Left lung (tissue), 14 donors: ENCODE measurements at places on chromosomes 3 and 15. TPM values are rescaled to one million over a fixed set of nuclear protein-coding genes. Genes with fewer than 3 reads are reported as not detected.

Gene GRM2
- 0.87 TPM for polyA plus RNA-seq

Gene KNG1
- polyA plus RNA-seq = 1.2 TPM

Gene SLITRK3
- 0.03 TPM for polyA plus RNA-seq

Gene SERINC4
- polyA plus RNA-seq = not detected

Gene RHCG
- polyA plus RNA-seq = 2.2 TPM

DNA sequence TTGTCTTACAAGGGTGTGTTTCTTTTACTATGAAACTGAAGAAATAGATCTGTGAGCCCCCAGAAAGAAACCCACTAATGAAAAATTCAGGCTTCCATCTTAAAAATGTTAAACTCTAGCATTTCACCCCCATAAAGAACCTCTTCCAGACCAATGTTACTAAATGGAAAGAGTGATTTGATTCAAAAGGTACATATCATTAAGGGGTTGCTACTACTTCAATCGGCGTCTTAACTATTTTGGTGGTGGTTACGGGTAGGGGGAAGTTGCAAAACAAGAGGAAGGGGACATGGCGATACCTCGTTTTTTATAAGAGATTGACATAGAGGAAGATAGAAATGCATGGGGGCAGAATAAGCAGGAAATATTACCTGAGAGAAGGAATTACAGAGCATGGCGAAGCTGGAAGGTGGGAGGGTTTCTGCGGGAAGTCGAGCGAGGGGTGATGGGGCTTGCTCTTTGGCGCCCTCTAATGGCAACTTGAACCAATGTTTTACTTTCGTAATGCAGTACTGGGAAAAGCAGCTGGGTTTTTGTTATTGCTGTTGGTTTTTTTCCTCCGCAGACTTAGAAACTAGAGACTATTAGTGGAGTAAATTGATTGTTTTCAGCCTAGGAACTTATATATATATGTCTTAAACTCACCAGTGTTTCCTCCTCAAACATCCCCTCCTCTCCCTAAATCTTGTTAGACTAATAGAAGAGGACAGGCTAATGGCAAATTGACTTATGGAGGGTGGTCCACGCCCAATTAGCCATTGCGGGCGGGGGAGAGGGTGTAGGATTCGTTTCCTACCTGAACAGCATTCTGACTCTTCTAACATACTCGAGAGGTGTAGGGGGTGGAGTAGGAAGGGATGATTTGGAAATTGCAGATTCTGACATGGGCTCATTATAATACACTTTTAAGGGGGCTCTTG lies 11.3 kb upstream of the SOX2 start:
- DNase-seq = no peak

- no peak for DNase-seq
These were observed 67.3 kb downstream of the MCF2L2 start for GRCh38 chr3:183360971-183361624.

DNA sequence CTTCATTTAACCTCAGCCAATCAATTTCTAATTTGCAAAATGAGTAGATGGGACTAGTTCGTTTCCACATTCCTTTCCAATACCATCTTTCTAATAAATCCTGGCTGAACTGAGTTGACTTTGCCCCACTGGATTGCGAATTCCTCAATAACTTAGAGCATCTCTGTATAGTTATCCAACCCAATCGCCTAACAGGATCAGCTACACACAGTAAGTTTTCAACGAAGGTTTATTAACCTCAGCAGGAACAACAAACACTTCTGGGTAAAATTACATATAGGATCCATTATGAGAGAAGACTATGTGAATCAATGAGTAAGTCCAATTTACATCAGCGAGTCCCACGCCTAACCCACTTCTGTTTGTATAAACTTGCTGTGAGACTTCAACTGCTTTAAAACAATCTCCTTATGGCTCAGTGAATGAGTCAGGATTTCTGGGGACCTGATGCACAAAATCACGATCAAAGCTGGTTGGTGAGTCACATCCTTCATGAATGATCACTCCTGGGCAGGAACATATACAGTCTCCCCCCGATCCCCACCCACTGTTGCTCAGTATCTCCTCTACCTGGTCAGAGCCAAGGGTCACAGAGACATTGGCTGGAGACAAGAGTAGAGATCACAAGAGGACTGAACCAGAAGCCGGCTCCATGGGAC lies 142.8 kb downstream of the EDEM1 start:
- no peak for DNase-seq

GRCh38 chr15:70090436-70091296 lies 7.1 kb downstream of the TLE3 start:
- no peak for DNase-seq

GRCh38 chr3:3216401-3216800 lies 36.9 kb upstream of the CRBN start:
- DNase-seq = no peak

- no peak for DNase-seq
These were observed 39.3 kb downstream of the CCR3 start for GRCh38 chr3:46281551-46281950.

DNA sequence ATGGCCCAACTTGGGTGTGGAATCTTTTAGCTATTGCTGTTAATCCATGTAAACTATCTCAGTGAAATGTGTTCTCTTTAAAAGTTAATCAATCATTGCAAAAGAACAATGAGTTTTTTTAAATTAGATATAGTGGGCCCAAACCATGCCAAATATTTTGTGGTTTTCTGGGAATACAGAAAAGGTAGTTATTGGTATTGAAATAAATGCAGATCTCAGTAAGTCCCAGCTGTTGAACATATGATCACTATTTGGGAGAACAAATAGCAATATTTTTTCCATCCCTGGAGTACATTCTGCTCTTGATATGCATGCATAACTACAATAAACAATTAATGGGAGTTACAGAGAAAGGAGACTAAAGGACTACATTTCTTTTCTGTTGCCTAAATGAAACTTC lies 36.0 kb upstream of the LEKR1 start:
- no peak for DNase-seq

DNA sequence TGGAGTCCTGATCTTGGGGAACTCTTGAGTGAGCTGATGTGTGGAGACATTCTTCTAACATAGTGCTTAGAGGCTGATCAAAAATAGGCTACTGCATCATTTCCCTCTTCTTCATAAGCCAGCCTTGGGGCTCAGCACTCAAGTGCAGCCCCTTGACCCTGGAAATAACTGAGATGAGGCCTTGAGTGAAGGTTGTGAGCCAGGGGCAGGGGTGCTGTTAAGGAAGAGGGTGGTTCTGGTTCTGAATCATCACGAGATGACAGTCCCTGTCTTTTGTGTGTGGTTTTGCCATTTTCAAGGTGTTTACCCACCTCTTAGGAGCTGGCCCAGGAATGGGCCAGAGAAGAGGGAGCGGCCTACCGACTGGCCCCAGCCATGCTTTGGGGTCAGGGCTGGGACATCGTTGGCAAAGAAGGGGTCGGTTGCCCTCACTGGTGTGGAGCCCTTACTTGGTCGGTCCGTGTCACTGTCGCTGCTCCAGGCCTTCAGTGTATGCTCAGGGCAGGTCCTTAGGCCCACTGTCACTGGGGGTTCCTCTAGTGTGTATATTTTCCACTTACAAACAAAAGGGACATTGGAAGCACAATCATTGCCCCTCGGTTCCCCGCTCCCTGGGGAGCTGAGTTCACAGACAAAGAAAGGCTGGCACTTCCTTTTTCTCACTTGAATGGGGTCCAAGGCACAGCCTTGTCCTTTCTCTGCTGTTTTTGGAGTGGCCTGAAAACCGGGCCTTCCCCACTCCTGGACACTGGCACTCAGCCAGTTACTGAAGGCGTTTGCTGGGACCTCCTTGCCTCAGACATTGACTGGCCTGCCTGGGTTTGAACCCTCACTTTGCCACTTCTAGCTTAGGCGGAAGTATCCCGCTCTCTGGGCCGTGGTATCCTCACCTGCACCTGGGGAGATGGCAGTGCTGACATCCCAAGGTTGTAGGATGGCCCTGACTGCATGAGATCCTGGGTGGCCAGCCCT lies 46.6 kb downstream of the SLC6A6 start:
- no peak for DNase-seq

DNA sequence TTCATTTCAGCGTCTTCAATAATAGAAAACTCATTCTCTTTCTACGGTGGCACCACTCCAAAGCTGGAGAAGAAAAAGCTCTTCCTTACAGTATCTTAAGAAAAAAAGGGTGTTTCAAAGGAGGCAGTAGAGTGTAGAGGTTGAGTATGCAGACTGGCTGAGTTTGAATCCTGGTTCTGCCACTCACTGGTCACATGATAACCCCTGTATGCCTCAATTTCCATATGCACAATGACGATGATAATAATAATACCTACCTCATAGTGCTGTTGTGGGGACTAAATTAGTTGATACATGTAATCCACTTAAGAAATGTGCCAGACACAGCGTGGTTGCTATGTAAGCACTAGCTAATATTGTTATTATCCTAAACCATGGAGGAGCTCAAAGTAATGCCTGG lies 4.5 kb downstream of the ANP32A start:
- no peak for DNase-seq

DNA sequence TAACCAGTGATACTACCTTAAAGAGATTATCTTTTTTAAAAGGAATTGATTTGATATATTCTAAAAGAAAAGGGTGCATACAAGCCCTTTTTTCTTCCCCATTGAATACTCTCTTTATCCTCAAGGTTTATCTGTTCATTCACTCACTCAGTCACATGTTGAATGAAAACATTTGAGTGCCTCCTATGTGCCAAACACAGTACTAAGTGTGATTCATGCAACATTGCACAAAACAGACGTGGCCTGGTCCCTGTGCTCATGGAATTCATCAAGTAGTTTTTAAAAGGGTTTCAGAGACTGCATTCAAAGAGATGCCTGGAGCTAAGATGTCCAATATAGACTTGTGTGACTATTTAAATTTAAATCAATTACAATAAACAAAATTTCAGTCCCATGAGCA lies 462.2 kb upstream of the MDFIC2 start:
- DNase-seq = no peak

GRCh38 chr3:108603691-108604090 lies 14.2 kb downstream of the DZIP3 start:
- DNase-seq = no peak

- no peak for DNase-seq
These were observed 4.3 kb downstream of the TMPRSS7 start for GRCh38 chr3:112038863-112039262.

DNA sequence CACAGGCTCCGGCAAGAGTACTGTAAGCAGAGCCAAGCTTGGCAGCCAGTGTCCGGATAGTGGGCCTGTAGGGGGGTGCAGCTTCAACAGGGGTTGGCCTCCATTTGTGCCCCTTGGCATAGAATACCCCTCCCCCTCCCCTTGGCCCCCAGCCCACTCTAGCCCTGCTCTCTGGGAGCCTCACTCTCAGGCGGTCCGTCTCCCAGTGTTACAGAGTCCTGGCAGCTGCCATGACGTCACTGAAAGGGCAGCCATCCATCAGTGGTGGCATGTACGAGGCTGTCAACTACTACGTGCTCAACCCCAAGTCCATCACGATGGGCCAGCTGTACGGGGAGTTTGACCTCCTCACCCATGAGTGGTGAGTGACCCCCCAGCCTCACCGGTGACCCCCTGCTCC lies 50.4 kb downstream of the DNAH1 start:
- DNase-seq = no peak

- DNase-seq = peak; percentile 76
These were observed 3.4 kb downstream of the AMOTL2 start for GRCh38 chr3:134370611-134371531.

DNA sequence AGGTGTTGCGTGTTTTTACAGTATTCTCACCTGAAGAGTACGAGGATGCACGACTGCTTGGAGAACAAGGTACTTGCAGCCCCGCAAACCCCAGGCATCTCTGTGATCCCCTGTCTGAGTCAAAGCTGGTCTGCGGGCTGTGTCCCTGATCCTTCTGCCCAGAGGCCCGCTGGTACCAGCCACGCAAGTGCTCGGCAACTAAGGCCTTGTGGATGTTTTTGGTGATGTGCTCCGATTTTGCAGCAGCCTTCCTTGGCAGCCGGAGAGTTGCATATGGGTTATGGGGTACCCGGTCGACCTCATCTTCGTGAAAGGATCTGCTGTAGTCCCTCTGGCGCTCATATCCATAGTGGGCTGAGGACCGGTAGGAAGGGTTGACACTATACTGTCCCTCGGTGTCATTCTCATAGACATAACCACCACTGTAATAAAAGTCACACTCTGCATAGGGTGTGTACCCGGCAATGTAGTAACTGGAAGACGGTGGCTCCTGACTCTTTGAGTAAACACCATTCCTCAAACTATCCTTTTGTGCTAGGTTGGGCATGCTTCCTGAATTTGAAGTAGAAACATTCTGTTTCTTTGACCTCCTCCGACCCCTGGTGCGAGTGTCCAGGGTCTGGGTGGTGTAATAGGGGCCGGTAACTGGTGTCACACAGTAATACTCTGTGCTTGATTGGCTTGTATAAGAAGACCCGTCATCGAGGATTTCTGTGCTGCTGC lies 58.6 kb upstream of the LMOD3 start:
- DNase-seq = no peak
